Left ventricle myocardium superior (tissue), 1 donor: ENCODE measurements at places on chromosomes 6 and 20. TPM values are rescaled to one million over a fixed set of nuclear protein-coding genes. Genes with fewer than 3 reads are reported as not detected.

- no peak for DNase-seq
Observed at GRCh38 chr6:90790058-90790457, 203.2 kb upstream of the MAP3K7 start.

DNA sequence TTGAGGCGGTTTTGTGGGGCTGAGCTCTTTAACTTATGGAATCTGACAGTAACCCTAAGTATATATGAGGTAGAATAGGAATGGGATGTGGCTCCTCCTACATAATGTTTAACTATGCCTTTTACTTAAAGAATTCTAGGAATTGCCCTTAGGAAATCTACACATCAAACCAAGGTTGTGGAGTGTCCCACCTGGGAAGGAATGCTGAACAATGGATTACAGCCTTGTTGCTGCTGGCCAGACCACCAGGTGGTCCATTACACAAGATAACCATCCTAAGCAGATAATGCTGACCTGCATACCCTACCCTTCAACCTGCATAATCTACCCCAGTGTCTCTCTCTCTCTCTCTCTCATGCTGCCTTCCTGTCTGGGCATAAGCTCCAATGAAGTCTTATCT lies 35.0 kb upstream of the SLC22A16 start:
- no peak for DNase-seq

GRCh38 chr20:47318586-47319516 lies 37.6 kb downstream of the ZMYND8 start:
- peak; percentile 83 for DNase-seq

- DNase-seq: no peak
Observed at GRCh38 chr6:5206920-5207561, 53.7 kb downstream of the LYRM4 start.

- no peak for DNase-seq
Observed at GRCh38 chr6:165117121-165117520, 192.3 kb downstream of the C6orf118 start.

DNA sequence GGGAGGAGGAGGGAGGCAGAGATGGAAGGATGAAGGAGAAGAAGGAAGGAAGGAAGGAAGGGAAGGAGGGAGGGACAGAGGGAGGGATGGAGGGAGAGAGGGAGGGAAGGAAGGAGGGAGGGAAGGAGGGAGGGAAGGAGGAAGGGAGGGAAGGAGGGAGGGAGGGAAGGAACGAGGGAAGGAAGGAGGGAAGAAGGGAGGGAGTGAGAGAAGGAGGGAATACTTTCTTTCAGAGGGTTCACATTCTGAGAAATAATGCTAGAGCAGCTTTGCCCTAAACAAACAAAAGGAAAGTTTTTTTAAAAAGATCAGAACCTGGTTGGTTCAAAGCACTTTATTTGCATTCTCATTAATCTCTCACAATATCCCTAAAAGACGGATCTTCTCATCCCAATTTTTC lies 96.1 kb upstream of the NXT1 start:
- DNase-seq: no peak

DNA sequence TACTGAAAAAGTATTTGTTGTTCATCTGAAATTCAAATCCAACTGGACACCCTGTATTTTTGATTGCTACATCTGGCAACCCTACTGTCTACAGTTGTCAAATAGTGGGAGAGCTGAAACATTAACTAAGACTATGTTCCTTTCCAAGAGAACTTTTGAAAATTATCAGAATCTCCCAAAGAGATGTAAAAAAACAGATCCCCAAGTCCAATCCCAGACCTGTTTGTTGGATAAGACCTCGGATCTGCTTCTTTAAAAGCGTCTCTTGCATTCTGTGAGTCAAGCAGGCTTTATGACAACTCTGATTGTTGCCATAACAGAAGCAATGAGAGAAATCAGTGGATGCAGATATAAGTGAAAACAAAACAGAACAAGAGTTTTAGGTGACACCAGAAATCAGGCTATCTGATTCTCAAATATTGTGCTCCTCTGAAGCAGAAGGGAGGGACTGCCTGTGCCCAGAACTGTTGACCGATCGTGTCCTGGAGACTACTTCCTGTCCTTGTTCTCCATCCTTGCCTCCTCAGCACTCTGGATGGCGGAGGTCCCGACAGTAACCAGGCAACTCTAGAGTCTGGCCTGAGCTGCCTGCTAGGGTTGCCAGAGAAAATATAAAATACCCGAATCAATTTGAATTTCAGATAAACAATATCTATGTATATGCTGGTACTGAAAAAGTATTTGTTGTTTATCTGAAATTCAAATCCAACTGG lies 853.8 kb downstream of the MAFB start:
- DNase-seq: peak; percentile 50

- no peak for DNase-seq
Observed at GRCh38 chr6:6751619-6752023, 163.1 kb downstream of the LY86 start.

DNA sequence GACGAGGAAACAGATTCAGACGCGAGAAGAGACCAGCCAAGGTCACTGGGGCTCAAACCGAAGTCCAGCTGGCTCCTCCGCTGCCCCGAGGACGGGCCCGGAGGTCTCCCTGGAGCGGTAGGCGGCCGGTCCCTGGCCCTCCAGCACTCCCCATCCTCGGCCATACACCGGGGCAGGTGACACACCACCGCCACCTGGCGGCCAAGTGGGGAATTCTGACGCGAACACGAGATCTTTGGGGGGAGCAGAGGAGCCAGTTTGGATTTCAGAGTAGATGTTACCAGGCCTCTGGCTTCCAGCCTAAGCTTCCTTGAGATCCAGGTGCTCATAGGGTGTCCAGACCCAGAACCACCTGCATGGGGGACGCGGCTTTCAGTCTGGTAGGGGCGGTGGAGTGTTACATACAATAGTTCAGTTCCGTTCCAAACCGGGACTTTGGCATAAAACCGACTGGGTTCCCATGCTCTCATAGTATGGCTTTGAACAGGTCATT lies 16.1 kb downstream of the BPIFB1 start:
- DNase-seq: peak; percentile 75

- DNase-seq: no peak
Observed at GRCh38 chr6:811191-811590, 118.3 kb upstream of the EXOC2 start.

DNA sequence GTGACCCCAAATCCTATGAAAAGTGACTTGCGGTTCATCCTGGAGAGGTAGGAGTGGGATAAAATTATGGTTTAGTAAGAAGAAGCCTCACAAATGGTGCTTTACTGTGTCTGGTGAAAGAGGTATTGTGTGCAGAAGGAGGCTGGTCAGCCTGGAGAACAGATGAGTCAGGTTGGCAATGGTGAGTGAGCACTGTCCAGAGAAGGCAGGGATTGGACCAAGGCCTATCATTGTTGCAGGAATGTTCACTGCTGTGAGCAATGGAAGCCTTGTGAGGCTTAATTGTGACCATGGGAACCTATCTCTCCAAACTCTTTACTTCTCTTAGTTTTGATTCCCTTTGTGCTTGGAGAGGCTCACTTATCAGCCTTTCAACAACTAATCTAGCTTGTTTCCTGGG lies 89.0 kb upstream of the KCNK16 start:
- no peak for DNase-seq

DNA sequence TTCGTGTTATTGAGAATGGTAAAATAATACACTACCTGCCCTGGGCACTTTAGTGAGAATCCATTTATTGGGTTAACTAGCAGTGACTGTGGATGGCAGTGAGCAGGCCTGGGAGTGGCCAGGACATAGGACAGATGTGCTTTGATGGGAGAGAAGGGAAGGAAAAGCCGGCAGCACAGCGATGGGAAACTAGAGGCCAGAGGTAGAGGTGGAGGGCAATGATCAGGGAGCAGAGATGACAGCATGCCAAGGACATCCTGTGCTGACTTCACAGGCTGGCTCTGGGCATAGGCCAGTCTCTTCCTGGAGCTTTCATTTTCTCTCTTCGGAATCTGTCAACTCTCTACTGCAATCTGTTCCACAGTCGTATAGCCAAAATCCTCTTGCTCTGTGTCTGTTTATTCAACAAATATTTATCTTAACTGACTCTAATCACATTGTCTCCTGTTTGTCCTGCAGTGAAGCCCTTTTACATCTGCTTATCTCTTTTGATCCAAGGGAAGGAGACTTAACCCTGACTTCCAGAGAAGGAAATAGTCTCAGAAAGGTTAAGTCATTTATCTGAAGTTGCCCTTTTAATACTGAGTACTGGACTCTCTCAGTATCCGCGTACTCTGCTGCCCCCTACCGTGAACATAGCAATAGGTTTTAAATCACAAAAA lies 18.4 kb upstream of the MMP24 start:
- peak; percentile 73 for DNase-seq

Gene SNX21
- total RNA-seq: 21.3 TPM

Gene VEGFA
- total RNA-seq: 261 TPM

Gene ACOT13
- total RNA-seq: 80.0 TPM

Gene PDE10A
- total RNA-seq: 9.3 TPM

Gene DEFB132
- total RNA-seq: not detected

Gene RAD21L1
- not detected for total RNA-seq

Gene ENPP3
- total RNA-seq: not detected
